ENCODE measurements at places on chromosomes 3 and 15. TPM values are rescaled to one million over a fixed set of nuclear protein-coding genes. Genes with fewer than 3 reads are reported as not detected.

SLC28A1 gene
- not detected for total RNA-seq

TMEM212 gene
- not detected for total RNA-seq

FBXW12 gene
- total RNA-seq: not detected

ISLR gene
- not detected for total RNA-seq

CACNA2D2 gene
- total RNA-seq: 0.41 TPM

DHFR2 gene
- 10.7 TPM for total RNA-seq

RETNLB gene
- total RNA-seq: not detected

CCK gene
- not detected for total RNA-seq

GPR176 gene
- not detected for total RNA-seq

FRMD5 gene
- 0.25 TPM for total RNA-seq

CFAP91 gene
- total RNA-seq: not detected

RTF1 gene
- 37.2 TPM for total RNA-seq

REC114 gene
- not detected for total RNA-seq

SRGAP3 gene
- total RNA-seq: 7.1 TPM

NTRK3 gene
- not detected for total RNA-seq

CDHR4 gene
- not detected for total RNA-seq

FSIP1 gene
- total RNA-seq: 0.32 TPM

PARP15 gene
- total RNA-seq: 37.1 TPM

LACTB gene
- total RNA-seq: 10.4 TPM

RAB43 gene
- total RNA-seq: 49.0 TPM

MESP2 gene
- not detected for total RNA-seq

CTXN2 gene
- total RNA-seq: 0.05 TPM

NR2E3 gene
- not detected for total RNA-seq

AMOTL2 gene
- total RNA-seq: not detected

PTPRG gene
- 0.84 TPM for total RNA-seq

SPRED1 gene
- 0.07 TPM for total RNA-seq

SUSD5 gene
- total RNA-seq: not detected

SCN11A gene
- not detected for total RNA-seq

TBC1D23 gene
- 30.7 TPM for total RNA-seq

MYEF2 gene
- 37.5 TPM for total RNA-seq

MRPS11 gene
- total RNA-seq: 53.5 TPM

FOXB1 gene
- 1.6 TPM for total RNA-seq

TLR9 gene
- total RNA-seq: not detected

ALS2CL gene
- total RNA-seq: 3.5 TPM

MED12L gene
- 1.6 TPM for total RNA-seq

LMAN1L gene
- total RNA-seq: 0.64 TPM

HTR3E gene
- not detected for total RNA-seq

IL17RB gene
- 63.5 TPM for total RNA-seq

All from T-helper 2 cell treated with Interferon-gamma antibody and Interleukin-4, amounts not matched to agents 100 ng/mL and 5 ng/mL, for 36 hours (primary cell).